Aorta (tissue), 5 donors: ENCODE measurements at places on chromosomes 1 and 21. TPM values are rescaled to one million over a fixed set of nuclear protein-coding genes. Genes with fewer than 3 reads are reported as not detected.
A peak's percentile ranks its signal among the peaks of the same experiment; 100 is the strongest.

Gene PLA2G5
- 6.8 TPM for total RNA-seq

Gene OXCT2
- total RNA-seq: 1.3 TPM

- H3K27me3 ChIP-seq: peaks cover 4% of the 10 kb centered on the region
- DNase-seq: no peak
- no peak overlapping the region for H3K4me3 ChIP-seq
- no peaks in the 10 kb centered on the region for H3K4me1 ChIP-seq
- H3K36me3 ChIP-seq: no peaks in the 10 kb centered on the region
- H3K27ac ChIP-seq: no peak overlapping the region
These were observed 77.0 kb downstream of the CAMK2N1 start for GRCh38 chr1:20409012-20409411.

Gene ERVH48-1
- total RNA-seq: not detected

Gene SERPINC1
- not detected for total RNA-seq

- no peak for DNase-seq
- no peaks in the 10 kb centered on the region for H3K27me3 ChIP-seq
- H3K4me3 ChIP-seq: no peak overlapping the region
- H3K27ac ChIP-seq: no peak overlapping the region
- peaks cover 3% of the 10 kb centered on the region for H3K36me3 ChIP-seq
- no peaks in the 10 kb centered on the region for H3K4me1 ChIP-seq
These were observed 33.6 kb upstream of the ZZZ3 start for GRCh38 chr1:77716065-77716464.

GRCh38 chr1:16386454-16387113 lies 19.5 kb downstream of the SZRD1 start:
- peak overlapping the region; percentile 97 for H3K27ac ChIP-seq
- H3K36me3 ChIP-seq: no peaks in the 10 kb centered on the region
- H3K4me3 ChIP-seq: no peak overlapping the region
- no peak for DNase-seq
- no peaks in the 10 kb centered on the region for H3K27me3 ChIP-seq

- H3K4me1 ChIP-seq: no peaks in the 10 kb centered on the region
- no peaks in the 10 kb centered on the region for H3K36me3 ChIP-seq
- H3K27me3 ChIP-seq: no peaks in the 10 kb centered on the region
- H3K27ac ChIP-seq: peak overlapping the region; percentile 95
These were observed 59.8 kb upstream of the ACOT11 start for GRCh38 chr1:54488065-54488750.

DNA sequence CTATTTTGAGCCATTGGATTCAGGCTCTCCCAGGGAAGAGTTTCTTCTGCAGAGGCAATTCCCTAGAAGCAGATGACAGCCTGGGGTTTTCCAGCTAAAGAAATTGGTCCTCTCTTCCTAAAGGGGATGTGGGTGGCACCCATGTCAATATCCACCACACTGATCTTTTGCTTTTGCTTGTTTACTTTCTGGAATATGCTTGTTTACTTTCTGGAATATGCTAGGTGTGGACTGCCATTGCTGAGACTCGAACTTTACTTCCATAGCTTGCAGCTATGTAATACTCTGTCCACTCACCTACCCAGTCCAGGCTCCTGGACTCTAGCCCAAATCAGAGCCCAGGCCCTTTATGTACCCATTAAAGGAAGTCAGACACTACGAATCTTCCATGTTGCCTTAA lies 92.1 kb upstream of the SMYD2 start:
- H3K4me3 ChIP-seq: no peak overlapping the region
- H3K4me1 ChIP-seq: no peaks in the 10 kb centered on the region
- no peak for DNase-seq
- H3K36me3 ChIP-seq: no peaks in the 10 kb centered on the region

DNA sequence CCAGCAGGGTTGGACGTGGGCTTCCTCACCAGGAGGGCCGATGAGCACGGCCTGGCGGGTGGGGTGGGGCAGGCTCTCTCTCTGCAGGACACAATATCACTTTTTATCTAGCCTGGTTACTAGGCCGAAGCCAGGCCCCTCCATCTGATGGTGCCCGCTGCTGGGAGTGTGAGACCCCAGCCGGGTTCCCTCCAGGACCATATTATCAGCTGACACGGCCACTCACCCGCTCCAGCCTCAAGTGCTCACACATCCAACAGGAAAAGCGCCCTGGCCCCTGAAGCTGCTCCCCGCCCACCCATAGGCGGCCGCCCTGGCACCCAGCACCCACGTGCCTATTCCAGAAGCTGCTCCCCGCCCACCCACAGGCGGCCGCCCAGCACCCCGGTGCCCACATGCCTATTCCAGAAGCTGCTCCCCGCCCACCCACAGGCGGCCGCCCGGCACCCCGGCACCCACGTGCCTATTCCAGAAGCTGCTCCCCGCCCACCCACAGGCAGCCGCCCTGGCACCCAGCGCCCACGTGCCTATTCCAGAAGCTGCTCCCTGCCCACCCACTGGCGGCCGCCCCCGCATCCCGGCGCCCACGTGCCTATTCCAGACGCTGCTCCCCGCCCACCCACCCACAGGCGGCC lies 5.0 kb downstream of the SLC19A1 start:
- H3K4me1 ChIP-seq: no peaks in the 10 kb centered on the region
- no peaks in the 10 kb centered on the region for H3K36me3 ChIP-seq
- no peak overlapping the region for H3K4me3 ChIP-seq
- no peaks in the 10 kb centered on the region for H3K27me3 ChIP-seq
- H3K27ac ChIP-seq: no peak overlapping the region
- DNase-seq: peak; percentile 64

- H3K4me1 ChIP-seq: no peaks in the 10 kb centered on the region
- no peak for DNase-seq
- no peak overlapping the region for H3K27ac ChIP-seq
- H3K27me3 ChIP-seq: no peaks in the 10 kb centered on the region
- no peak overlapping the region for H3K4me3 ChIP-seq
These were observed 26.8 kb downstream of the PPP2R5A start for GRCh38 chr1:212311836-212312497.
